Keratinocyte (primary cell): ENCODE measurements at places on chromosomes 16 and 17.

GRCh38 chr16:22353191-22353919 is 21.1 kb downstream of the CDR2 start:
- DNase-seq, result no peak

GRCh38 chr16:89887243-89887642 is 13.9 kb downstream of the TCF25 start:
- DNase-seq, result no peak

DNA sequence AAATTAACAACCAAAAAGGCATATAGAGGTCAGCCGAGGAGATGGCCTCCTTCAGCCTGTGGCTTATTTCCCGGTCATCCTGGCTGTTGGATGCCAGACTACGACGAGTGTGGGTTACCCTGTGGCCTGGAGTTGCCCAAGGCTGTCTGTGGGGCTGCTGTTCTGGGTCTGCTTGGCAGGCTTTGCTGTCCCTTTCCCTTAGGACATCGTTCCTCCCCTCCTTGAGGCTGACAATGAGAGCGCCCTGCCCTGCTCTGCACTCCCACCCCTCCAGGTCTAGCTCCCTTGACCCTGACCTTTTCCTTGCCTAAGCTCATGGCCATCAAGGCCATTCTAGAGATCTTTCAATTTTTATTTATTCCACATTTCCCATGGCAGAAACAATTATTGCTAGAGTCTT is 1.9 kb upstream of the CBFB start:
- DNase-seq, result no peak

GRCh38 chr17:69696650-69697049 is 282.2 kb downstream of the MAP2K6 start:
- no peak for DNase-seq

DNA sequence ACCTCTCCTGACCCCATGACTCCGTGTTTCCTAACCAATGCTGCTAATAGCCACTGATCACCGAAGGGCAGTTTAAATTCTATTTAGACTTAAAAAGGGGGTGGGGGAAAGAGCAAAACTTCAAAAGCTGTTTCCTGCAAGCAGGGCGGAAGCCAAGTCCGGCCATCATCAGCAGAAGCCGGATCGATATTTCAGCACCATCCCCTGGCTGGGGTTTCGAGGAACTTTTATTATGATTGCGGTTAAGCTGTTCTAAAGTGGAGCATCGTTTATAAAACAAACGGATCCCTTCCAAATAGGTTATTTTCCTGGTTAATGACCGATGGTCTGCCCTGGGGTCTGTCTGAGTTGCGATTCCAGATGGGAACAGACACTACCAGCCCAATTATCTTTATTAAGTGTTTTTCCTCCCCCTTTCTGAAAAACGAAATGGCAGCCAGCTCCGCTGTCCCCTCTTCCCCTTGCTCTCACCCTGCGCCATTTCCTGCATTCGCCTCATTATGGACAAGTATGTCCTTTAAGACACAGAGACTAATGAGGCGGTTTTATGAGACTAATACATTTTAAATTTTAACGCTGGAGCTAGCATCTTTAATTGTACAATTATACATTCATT is 76.1 kb upstream of the IRX3 start:
- no peak for DNase-seq

DNA sequence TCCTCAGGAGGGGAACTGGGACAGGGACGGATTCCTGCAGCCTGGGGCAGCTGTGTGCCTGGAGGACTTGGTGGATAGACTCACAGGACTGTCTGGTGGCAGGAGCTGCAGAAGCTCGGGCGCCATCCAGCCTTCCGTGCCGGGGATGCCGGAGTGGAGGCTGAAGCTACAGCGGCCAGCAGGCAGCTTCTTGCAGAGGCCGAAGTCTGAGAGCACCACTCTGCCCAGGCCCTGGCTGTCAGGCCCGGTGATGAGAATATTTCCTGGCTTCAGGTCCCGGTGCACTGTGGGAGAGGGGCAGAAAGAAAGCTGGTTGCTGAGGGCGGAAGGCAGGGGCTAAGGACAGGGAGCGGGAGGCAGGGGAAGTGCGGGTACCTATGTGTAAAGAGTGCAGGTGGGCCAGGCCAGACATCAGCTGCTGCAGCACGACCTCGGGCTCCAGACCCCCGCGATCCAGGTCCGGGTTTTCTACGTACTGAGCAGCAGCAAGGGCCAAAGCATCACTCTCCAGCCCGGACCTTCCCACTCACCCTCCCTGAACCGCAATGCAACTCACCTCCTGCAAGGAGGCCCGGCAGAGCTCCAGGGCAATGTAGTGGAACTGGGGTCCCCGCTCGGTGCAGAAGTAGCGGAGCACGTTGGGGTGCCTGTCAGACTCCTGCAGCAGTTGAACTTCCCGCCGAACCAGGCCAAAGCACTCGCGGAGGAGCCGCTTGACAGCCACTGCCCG is 16.1 kb downstream of the PLK1 start:
- no peak for DNase-seq
